GM10248 (cell line): ENCODE measurements at places on chromosomes 2 and 18.

- no peak for DNase-seq
These were observed 150.1 kb upstream of the RMP24 start for GRCh38 chr18:35822413-35822812.

DNA sequence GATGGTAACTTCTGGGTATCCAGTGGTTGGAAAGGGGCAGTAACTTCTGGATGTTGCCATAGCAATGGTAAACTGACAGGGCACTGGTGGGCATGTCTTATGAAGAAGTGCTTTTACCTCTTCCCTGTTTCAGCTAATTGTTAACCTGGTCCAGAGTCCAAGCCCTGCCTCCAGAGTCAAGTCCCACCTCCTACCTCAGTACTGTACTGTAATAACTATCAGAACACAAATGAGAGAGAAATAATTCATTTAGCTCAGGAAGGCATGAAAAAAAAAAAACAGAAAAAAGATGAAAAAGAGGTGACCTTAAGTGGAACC is 237.0 kb downstream of the ZNF804A start:
- DNase-seq: no peak

- DNase-seq: no peak
These were observed 924.9 kb upstream of the FAM98A start for GRCh38 chr2:34523958-34524514.

- DNase-seq: no peak
These were observed 568.9 kb upstream of the ACVR2A start for GRCh38 chr2:147275943-147276342.

- DNase-seq: no peak
These were observed 1.7 kb downstream of the FZD7 start for GRCh38 chr2:202035089-202035940.

DNA sequence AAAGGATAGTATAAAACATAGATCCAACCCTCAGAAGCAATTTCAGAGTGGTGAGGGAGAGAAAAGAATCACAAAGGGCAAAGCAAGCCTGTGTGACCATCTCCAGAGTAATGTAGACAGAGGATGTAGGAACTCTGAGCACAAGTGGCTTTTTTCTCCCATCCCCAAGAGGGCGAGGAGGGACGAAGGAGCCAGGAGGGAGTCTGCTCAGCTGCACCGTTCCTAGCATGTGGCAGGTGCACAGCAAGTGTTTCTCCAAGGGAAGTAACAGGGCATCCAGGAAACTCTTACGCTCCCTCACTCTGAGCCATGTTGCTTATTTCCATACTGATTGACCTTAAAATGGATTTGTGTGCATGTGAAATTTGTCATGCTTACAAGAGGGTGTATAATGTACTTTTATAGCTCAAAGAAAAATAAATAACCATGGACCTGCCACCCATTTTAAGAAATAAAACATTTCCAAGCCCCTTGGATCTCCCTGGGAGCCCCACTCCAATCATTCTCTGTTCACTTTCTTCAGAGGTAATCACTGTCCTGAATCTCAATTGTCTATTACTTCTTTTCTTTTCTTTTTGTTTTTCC is 37.8 kb upstream of the SEC11C start:
- no peak for DNase-seq

GRCh38 chr2:106886916-106887758 is 1.2 kb upstream of the ST6GAL2 start:
- DNase-seq: no peak

- DNase-seq: no peak
These were observed 196.8 kb downstream of the PPP1R1C start for GRCh38 chr2:182182436-182182835.

DNA sequence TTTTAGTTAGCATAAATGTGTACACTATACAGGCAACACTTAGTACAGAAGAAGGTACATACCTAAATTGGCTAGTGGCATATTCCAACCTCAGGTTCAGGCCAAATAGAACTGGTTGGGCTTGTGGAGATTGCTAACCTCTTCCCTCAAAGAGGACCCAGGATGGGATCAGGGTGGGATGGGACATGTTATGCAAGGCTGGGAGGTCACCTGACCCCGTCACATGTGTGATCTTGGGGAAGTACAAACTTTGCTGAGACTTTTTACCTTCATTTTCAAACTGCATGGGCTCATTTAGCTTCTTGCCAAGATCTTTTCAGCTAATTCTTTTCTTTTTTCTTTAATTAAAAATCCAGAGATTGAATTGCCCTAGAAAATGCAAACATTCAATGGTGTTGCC is 36.9 kb downstream of the TMEM17 start:
- DNase-seq: no peak

- DNase-seq: no peak
These were observed 273.3 kb downstream of the HDAC4 start for GRCh38 chr2:239127513-239127912.

- peak; percentile 17 for DNase-seq
These were observed 563.1 kb upstream of the PIK3C3 start for GRCh38 chr18:41391616-41392595.

- DNase-seq: no peak
These were observed 84.2 kb upstream of the LYPD6 start for GRCh38 chr2:149246186-149246585.

DNA sequence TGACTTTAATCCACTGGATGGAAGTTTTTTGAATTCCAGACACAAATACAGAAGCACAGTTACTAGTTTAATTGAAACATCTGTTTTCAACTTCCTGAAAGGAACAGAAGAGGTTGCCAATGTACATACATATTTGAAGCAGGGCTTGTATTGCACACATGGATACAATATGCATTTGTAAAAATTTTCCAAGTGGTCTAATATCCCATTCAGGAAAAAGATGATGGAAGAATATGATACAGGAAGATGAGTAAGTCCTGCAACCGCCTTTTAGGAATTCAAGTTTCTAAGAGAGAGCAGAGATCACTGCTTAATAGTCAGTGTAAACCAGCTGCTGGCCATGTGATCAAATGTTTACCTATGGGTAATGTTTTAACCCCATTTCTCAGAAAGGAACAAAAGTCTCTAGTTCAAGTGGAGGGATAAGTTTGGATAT is 265.4 kb downstream of the TRIB2 start:
- no peak for DNase-seq

- no peak for DNase-seq
These were observed 265.4 kb downstream of the NUP35 start for GRCh38 chr2:183389546-183390080.

GRCh38 chr18:10168477-10168876 is 254.7 kb downstream of the VAPA start:
- DNase-seq: no peak

DNA sequence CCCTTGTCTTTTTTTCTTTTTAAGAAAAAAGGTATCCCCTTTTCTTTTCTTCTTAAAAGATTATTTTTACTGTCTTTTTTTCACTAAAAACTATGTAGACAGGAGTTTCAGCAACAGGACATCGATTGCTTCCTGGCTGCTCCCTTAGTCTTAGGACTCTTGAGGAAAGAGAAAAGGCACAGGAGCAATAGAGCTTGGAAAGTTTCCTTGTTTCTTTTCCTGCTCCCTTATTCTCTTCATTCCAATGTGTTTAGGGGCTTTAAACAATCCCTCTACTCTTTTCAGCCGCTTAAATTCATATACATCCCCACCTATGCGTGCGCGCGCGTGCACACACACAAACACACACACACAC is 225.9 kb upstream of the FBXO11 start:
- DNase-seq: no peak

DNA sequence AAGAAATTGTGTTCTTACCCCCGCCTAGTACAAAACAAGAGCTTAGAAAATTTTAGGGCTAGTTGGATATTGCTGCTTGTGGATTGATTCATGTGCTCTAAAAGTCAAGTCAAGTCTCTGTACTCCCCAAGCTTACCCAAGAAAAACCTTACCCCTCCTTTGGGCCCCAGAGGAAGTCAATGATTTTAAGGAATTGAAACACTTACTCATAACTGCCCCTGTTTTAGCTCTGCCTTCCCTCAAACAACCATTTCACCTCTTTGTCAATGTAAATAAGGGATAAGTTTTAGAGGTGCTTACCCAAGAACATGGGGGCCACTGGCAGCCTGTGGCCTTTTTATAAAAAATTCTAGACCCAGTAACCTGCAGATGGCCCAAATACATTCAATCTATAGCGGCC is 136.6 kb upstream of the RMP24 start:
- DNase-seq: peak; percentile 13

DNA sequence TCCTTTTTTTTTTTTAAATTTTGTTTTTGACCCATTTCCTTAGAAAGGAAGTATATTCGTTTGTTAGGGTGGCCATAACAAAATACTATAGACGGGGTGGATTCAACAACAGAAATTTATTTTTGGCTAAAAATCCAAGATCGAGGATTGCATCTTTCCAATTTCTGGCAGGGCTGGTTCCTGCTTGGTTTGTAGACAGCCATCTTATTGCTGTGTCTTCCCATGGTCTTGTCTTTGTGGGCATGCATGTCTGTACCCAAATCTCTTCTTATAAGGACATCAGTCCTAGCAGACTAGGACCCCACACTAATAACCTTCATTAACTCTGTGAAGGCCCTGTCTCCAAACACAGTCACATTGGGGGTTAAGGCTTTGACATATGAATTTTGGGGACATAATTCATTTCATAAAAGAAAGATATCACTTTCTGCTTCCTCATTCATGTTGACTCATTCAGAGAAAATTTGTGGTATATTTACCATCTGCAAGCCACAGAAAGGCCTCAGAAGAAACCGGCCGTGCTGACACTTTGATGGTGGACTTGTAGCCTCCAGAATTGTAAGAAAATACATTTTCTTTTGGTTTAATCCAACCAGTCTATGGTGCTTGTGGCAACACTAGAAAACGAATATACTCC is 262.1 kb downstream of the LPIN1 start:
- DNase-seq: peak; percentile 53

- no peak for DNase-seq
These were observed 792.6 kb downstream of the EPHA4 start for GRCh38 chr2:220779511-220779910.

DNA sequence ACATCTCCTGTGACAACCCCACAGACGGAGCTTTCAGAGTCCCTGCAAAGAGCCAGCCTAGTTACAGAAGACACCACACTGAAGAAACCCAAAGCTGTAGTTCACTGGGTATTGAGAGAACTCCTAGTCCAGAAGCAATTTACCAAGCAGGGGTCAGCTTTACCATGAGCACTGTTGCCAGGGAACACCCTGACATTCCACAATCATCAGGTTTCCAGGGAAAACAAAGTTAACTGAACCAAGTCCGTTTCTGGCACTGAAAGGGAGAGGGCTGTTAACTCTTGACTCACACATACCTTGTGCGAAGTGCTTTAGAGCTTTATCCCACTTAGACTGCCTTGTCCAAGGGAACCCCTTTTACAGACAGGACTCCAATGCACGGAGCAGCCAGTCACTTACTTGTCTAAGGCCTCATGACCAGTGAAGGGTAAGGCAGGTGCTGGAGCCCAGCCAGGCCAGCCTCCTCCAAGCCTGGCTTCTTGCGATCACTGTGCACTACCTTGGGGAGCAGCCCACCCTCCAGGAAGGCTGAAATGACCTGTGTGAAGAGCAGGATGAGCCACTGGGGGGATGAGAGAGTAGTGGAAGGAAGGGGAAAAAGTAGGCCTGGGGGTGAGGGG is 53.9 kb downstream of the REEP1 start:
- DNase-seq: no peak

GRCh38 chr2:39620067-39620466 is 45.6 kb upstream of the TMEM178A start:
- no peak for DNase-seq

GRCh38 chr2:142100970-142101369 is 29.8 kb downstream of the LRP1B start:
- no peak for DNase-seq

- no peak for DNase-seq
These were observed 9.6 kb downstream of the EMX1 start for GRCh38 chr2:72926811-72927465.

- no peak for DNase-seq
These were observed 23.9 kb downstream of the SNTG2 start for GRCh38 chr2:974502-974901.

- no peak for DNase-seq
These were observed 721.0 kb upstream of the PKDCC start for GRCh38 chr2:41326851-41327250.

GRCh38 chr2:241967467-241968144 is 98.1 kb downstream of the RTP5 start:
- DNase-seq: no peak

GRCh38 chr2:2826621-2827020 is 495.5 kb upstream of the MYT1L start:
- DNase-seq: no peak

DNA sequence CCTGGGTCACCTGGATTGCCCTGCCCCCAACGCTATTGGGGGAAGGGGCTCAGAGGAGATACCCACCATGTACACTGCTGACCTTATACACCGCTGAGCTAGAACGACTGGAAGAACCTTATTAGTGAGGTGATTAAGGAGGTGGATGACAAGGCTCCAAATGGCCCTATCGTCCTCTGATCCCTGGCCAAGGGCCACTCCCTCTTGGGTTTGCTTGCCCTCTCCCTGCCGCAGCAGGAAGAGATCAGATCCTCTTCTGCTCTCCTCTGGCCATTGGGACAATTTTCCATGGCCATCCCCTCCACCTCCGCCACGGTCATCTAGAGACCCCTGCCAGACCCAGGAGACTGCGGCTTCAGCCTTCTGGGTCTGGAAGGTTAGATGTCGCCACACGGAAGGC is 1.2 kb downstream of the ZNF514 start:
- DNase-seq: no peak

DNA sequence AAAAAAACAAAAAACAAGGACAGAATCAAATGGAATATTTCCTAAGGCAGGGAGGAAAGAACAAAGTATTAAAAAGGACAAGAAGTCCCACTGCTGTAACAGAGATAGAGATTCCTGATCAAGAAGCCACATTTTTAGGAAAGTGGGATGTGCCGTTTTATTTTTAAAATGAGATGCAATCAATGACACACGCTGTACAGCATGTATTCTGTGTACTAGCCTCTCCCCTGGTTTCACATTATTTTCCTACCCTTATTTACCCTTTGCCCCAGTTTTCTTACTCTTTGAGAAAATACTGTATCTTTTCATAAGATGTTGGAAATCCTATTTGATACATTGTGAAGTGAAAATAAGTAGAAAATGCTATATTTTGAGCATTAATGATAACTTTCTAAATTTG is 45.8 kb downstream of the E2F6 start:
- DNase-seq: no peak

DNA sequence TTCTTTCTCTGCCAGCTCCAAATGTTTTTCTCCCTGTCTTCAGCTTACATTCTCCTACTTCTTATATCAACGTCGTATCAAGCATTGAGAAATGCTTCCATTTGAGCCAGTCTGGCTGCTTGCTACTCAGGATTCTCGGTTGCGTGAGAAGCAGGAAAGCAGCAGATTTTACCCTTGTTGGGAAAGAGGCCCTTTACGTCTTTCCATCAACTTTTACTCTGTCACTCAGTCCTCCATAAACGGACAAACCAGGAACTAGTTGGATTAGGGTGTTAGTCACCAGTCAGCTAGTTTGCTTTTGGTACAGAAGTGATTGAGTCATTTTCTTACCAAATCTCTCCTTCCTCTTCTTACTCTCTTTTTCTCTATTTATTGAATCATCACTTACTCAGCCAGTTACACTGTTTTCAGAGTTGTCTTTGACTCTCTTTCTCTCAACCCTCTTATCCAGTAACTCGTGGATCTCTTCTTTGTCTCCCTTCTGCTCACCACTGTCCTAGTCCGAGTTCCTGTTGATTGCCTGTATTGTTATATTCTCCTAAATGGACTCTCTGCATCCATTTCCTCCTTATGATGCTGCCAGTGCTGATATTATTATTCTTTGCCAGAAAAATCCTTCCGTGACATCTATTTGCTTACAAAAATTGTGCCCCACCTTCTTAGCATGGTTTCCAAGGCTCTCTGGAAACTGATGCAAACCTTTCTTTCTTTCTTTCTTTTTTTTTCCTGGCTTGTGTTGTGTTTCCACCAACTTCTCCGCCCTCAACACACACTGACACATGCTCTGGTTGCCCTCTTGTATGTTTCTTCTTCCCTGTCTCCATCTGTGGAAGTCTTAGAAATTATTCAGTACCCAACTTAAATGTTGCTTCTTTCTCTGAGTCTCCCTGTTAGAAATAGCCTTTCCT is 61.5 kb downstream of the VRK2 start:
- DNase-seq: no peak
